ENCODE measurements at places on chromosomes 1 and 21. TPM values are rescaled to one million over a fixed set of nuclear protein-coding genes. Genes with fewer than 3 reads are reported as not detected.
A peak's percentile ranks its signal among the peaks of the same experiment; 100 is the strongest.

Gene TMEM54
- 21.1 TPM for total RNA-seq

Gene CYYR1
- total RNA-seq: 24.8 TPM

Gene PLPP3
- total RNA-seq: 76.2 TPM

DNA sequence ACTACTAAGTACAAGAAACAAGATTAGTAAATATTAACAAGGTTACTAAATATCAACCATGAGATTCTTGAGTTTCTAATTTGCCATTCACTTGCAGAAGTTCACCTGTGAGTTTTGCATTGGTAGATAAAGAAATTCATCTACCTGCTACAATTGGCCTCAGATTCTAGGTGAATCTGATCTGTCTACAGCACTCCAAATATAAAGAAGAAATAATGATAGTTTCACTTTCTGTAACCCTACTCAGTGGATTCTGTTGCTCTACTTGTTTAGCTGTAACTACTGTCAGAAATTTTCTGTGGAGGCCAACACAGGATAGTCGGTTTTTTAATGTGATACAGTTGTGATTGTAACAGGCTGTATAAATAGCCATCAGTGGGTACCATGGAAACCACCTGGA lies 118.6 kb downstream of the NR5A2 start:
- no peak for DNase-seq

GRCh38 chr1:21926814-21927532 lies 10.1 kb downstream of the HSPG2 start:
- peak; percentile 92 for DNase-seq

GRCh38 chr21:42878678-42878992 lies 704 bp downstream of the WDR4 start:
- DNase-seq: no peak

DNA sequence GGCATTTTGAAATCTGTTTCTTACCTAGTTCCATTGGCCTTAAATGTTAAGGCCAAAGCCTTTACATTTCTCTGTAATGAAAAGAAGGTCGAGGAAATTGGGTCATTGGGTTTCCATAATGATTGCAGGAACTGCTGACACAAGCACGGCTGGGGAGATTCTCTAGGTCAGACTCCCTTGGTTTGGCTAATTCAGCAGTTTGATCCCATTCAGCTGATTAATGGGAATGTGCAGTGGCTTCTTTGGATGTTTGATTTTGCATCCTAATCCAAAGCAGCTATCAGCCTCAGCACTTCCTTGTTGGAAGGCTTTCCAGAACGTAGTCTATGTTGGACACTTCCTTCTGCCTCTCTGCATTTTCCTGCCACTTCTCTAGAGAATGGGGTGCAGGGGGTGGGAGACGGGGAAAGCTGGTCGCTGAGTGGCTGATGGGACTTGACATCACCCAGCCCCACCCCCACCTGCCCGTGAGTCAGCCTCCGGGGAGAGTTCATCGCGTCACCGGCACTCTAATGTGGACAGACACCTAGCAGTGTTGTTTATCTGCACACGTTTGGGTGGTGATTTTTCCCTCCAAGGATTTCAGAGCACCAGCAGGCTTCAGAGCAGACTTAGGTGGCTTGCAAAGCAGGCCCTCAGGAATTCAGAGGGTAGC lies 5.4 kb downstream of the PSEN2 start:
- DNase-seq: no peak

DNA sequence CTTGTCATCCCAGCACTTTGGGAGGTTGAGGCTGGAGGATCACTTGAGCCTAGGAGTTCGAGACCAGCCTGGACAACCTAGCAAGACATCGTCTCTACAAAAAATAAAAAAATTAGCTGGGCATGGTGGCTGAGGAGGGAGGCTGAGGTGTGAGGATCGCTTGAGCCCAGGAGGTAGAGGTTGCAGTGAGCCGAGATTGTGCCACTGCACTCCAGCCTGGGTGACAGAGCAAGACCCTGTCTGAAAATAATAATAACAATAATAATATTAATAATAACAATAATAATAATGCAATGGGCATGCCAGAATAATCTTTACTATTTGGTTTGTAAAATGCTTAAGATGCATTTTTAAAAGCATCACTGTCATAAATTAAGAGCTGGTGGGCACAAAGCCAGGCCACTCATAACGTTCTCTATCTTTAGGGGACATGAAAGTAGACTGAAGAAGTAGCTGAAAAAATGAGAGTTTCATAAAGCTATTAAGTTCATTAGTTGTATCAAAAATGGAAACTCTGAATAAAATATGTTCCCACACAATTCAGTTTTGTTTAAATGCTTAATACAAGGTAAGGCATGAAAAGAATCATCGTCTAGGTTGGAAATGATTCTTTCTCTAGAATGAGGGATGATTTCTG lies 51.6 kb upstream of the ITPKB start:
- no peak for DNase-seq

DNA sequence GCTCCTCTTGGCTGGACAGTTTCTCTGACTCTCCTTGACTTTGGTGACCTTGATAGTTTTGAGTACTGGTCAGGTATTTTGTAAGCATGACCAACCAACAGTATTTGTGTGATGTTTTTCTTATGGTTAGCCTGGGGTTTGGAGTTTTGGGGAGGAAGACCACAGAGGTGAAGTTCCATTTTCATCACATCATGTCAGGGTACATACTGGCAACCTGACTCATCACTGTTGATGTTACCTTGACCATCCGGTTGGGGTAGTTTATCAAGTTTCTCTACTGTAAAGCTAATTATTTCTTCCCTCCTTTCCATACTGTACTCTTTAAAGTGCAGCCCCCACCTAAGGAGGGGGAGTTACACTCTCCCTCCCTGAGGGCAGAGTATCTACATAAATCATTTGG lies 13.4 kb downstream of the OSCP1 start:
- DNase-seq: no peak

DNA sequence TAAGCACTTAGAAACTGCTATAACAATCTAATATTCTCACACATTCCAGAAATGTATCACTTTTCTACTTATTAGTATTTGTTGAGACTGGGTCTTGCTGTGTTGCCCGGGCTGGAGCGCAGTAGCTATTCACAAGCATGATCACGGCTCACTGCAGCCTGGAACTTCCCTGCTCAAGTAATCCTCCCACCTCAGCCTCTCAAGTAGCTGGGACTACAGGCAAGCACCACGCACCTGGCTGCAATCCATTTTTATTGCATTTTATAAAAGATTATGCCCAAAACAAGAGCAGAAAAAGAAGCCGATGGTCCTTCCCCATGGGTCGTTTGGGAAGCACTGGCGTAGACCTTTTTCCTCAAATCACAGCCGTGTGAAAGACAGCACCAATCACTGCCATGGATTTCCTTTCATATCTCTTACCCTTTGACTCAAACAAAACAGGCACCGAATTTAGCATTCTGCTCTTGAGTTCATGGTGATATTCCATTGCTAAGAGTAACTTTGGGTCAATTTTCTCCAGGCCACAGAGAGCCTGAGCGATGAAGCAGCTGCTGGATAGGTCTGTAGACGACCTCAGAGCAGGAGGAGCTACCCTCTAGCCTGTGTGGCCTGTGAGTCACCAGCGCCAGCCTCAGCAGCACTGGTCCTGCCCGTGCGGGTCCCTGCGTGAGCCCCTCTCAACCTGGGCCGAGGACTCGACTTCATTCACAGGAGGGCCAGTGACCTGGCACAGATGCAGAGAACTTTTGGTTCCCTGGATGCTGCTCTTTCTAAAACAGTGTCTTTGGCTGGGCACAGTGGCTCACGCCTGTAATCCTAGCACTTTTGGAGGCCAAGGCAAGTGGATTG lies 80.8 kb downstream of the PIK3CD start:
- peak; percentile 55 for DNase-seq

GRCh38 chr1:42913426-42914091 lies 45.1 kb downstream of the SLC2A1 start:
- DNase-seq: no peak

DNA sequence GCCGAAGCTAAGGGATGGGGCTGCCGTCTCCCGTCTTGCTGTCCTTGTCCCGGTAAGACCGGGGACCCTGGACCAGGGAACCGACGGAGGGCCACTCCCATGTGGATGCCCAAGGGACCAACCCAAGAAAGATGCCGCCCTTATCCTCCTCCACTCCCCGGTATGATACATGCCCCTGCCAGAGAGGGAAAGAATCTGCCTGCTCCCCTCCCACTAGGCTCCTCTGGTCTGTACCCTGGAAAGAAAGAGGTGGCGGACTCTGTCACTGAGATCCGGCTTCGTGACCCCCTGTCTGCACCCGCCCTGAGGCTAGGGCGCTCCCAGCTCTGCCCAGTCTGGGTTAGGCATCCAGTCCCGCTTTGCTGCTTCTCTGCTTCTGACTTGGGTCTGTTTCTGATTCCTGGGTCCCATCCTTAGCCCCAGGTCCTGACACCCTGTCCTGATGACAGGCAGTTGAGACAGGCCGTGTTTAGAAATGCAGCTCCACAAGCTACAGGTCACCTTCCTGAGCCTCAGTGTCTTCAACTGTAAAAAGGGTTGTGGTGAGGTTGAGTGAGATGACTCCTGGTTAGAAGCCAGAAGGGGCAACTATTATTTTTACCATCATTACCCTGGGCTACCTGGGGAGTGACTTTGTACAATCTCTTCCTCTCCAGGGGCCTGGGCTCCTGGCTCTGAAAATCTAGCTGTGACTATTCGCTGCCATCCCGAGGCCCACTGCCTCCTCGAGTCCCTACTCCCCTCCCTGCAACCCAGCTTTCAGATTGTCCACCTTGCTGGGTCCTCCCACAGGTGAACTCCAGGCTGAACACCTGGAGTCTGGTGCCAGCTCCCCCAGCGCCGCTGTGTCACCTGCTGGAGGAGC lies 3.7 kb downstream of the MATN1 start:
- DNase-seq: peak; percentile 48

DNA sequence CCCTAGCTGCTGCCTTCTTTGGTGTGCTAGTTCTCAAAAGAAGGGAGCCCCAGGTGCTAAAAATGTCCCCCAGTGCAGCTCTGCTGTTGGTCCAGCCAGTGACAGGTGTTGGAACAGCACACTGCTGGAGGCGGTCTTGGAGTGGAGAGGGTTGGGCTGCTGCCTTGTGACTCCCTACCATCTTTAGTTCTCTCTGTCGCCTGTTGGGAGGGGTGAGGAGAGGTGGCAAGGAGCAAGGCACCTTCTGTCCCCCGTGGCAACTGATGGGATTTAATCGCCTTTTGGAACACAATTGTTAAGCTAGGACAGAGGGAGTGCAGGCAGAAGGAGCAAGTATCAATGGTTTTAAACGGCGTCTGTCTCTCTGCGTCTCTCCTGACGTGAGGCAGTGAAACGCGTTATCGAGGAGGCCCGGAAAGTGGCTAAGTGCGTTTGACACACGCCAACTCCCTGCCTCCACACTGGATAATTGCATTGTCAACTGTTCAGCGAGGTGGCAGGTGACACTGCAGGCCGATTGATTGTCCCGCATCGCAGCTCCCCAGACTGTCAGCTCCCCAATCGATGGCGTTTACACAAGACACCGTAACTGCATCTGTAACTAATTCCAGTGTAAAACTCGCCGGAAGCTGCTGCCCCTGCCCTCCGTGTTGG lies 34.0 kb downstream of the TMEM53 start:
- DNase-seq: no peak

DNA sequence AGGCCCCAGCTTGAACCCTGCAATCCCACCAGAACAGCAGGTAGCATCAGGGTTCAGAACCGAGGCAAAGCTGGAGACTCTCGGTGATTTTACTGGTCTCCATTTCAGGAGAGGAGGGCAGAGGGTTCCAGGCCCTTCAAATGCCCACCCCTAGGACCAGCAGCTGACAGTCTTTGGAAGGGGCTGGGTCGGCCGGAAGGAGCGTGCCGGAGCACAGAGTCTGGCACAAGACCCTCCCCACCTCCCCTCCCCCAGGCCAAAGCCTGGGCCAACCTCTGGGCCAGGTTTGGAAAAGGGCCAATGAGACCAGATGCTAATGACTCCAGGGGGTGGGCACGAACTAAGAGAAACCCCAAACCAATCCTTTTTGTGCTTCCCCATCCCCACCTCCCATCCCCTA lies 6.9 kb downstream of the FBXO2 start:
- no peak for DNase-seq

DNA sequence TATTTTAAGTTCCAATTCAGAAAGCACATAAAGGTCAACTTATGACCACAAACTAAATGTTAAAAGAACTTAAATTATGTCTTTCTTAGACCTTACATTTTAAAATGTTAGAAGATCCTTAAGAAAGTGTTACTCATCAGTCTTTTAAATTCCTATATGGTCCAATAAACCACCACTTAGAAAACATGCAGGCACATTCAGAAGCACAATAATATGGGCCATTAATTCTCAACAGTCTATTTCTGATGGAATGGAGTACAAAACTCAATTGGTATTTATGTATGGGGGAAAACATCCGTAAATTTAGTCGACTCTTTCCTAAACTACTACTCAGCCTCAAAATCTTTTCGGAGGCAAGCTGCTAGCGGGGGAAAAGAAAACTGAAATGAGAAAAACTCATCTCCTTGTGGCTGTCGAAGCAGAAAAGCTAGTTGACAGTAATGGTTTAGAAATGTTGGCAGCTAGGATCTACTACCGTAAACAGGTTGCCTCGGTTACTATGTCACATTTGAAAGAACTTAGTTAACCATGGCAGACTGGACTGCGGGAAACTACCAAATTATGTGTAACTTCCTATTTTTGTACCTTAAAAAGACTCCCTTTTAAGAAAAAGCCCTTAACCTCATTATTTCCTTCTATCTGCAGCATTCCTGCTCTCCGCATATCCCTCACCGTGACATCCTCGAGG lies 1.0 kb downstream of the TRMT1L start:
- no peak for DNase-seq

- no peak for DNase-seq
Observed at GRCh38 chr1:19739628-19740027, 60.1 kb downstream of the TMCO4 start.

DNA sequence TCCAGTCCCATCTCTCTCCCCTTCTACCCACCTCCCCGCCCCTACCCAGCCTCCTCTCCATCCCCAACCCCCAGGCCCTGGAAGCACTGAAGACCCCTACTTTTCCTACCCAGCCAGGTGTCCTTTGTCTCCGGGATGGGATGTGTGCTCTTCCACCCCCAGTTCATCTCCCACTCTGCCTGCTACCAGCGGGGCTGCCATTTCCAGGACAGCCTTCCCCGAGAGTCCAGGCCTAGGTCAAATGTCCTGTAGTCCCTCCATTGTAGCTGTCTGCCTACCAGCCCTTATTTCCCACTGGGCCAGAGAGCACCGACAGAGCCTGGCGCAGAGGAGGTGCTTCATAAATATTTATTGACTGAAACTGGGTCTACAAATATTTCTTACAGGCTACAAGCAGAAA lies 72.0 kb upstream of the TLR5 start:
- no peak for DNase-seq

- no peak for DNase-seq
Observed at GRCh38 chr21:32134441-32135130, 144.3 kb downstream of the MIS18A start.

- no peak for DNase-seq
Observed at GRCh38 chr1:157115851-157116736, 16.5 kb upstream of the ETV3L start.

- DNase-seq: no peak
Observed at GRCh38 chr21:39180429-39181019, 2.7 kb downstream of the PSMG1 start.

Measured in aorta (tissue), 5 donors.